ENCODE measurements at places on chromosomes 3 and 15. TPM values are rescaled to one million over a fixed set of nuclear protein-coding genes. Genes with fewer than 3 reads are reported as not detected.
A peak's percentile ranks its signal among the peaks of the same experiment; 100 is the strongest.

Gene PP2D1
- total RNA-seq: not detected

Gene SLC6A11
- total RNA-seq: under 0.01 TPM

- DNase-seq: no peak
These were observed 34.6 kb downstream of the MCTP2 start for GRCh38 chr15:94265982-94266381.

DNA sequence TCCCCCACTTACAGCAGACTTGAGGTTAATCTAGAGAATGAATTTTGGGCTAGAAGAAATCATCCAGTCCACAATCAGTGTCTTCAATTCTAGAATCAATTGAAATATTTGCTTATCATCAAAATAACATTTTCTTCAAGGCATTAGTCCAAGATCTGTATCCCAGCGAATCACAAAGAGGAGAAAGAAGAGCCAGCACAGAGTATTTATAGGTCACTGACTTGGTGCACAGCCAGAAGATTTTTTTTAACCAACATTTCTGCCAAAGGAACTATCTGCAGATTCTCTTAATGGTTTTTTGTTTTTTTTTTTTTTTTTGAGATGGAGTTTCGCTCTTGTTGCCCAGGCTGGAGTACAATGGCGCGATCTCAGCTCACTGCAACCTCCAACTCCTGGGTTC is 178.2 kb downstream of the TNIK start:
- DNase-seq: peak; percentile 92

DNA sequence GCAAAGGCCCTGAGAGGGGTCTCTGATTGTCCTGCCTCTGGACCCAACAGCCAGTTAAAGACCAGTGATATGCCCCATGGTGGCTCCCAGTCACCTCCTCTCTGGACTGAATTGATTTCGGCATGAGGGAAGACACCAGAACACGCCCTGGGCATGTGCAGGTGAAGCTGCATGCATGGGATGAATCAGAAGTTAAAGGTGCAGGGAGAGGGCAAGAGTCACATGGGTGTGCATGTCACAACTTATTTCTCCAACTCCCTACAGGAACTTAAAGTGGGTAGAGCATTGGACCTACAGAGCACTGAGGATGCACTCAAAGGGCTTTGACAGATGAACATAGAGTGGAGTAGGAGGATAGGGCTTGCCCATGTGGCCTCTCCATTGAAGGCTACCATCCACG is 16.9 kb upstream of the RHCG start:
- no peak for DNase-seq

DNA sequence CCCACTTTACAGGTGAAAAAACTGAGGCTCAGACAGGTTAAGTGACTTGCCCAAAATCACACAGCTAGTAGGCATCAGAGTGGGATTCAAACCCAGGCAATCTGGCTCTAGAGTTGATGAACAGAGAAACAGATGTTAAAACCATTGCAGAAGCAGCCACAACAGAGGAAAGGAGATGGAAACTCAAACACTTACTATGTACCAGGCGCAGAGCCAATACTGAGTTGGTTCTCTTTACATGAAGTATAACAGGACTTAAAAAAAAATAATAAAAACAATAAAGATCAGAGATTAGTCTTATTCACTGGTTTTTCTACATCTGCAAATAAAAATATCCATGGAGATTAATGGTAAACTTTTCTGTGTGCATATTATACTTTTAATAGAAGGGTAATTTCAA is 84.9 kb upstream of the SPATA12 start:
- peak; percentile 90 for DNase-seq
